ENCODE measurements at places on chromosomes 12 and 14.
A peak's percentile ranks its signal among the peaks of the same experiment; 100 is the strongest.

GRCh38 chr14:104576970-104577332, 2.6 kb upstream of the C14orf180 start:
- DNase-seq, result no peak

- DNase-seq, result no peak
Measured at GRCh38 chr14:31435276-31435675, 14.9 kb upstream of the HEATR5A start.

GRCh38 chr12:66453844-66454243, 151.6 kb downstream of the HELB start:
- DNase-seq, result no peak

DNA sequence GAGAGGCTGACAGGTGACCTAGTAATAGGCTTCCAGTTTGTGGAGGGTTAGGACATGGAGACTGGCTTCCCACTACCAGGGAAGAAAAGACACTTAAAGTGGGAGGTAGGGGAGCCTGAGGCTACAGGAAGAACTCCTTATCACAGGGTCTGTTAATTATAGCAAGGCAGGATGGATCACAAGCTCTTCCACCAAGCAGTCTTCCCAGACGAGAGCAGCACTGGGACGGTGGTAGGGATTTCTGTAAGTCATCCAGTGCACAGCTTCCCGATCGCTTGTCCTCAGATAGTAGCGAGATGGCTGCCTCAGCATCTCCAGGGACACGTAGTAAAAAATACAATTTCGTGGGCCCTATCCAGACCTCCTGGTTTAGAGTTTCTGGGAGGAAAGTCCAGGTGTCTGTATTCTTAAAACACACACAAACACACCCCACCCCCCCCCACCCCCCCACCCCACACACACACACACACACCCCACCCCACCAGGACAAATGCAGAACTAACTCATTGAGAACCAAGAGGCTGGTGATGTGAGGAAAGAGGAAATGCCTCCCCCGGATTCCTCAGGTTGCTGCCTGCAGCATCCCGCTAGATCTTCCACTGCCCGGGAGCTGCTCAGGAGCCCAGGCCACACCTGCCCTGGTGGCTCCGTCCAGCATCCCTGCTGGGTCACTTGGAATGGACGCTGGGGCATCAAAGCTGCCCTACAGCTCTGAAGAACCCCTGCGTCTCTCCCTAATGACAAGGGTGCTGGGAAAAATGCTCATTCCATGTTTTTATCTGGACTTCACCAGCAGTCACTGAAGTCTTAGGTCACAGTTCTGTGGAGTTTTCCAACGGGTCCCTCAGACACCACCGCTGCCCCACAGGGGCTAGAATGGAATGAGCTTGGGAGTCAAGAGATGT, 307.2 kb downstream of the CACNA1C start:
- DNase-seq, result no peak

DNA sequence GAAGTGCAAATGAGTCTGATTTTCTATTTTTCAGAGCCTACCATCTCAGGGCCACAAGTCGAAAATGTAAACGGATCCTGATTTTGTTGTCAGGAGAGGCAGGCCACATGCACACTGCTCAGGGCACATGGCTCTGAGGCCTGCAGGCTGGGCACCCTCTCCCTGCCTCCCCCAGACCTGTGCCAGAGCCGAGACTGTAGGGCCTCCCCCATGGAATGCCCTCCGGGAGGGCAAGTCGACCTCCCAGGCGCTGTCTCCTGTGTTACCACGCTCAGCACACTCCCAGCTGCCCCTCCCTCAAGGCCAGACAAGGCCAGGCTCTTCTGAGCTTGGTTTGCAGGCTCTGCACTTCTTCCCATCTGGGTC, 121.7 kb downstream of the CRACR2A start:
- no peak for DNase-seq

- DNase-seq, result no peak
Measured at GRCh38 chr12:49557187-49557916, 10.6 kb downstream of the MCRS1 start.

- no peak for DNase-seq
Measured at GRCh38 chr12:19695244-19696098, 256.2 kb downstream of the AEBP2 start.

- DNase-seq, result peak; percentile 43
Measured at GRCh38 chr12:54958048-54958658, 26.4 kb downstream of the TESPA1 start.

GRCh38 chr12:52358575-52359350, 8.5 kb downstream of the KRT85 start:
- peak; percentile 76 for DNase-seq

GRCh38 chr14:101704140-101704539, 57.4 kb upstream of the PPP2R5C start:
- DNase-seq, result no peak

GRCh38 chr14:87097015-87097414, 896.0 kb downstream of the GALC start:
- DNase-seq, result no peak

DNA sequence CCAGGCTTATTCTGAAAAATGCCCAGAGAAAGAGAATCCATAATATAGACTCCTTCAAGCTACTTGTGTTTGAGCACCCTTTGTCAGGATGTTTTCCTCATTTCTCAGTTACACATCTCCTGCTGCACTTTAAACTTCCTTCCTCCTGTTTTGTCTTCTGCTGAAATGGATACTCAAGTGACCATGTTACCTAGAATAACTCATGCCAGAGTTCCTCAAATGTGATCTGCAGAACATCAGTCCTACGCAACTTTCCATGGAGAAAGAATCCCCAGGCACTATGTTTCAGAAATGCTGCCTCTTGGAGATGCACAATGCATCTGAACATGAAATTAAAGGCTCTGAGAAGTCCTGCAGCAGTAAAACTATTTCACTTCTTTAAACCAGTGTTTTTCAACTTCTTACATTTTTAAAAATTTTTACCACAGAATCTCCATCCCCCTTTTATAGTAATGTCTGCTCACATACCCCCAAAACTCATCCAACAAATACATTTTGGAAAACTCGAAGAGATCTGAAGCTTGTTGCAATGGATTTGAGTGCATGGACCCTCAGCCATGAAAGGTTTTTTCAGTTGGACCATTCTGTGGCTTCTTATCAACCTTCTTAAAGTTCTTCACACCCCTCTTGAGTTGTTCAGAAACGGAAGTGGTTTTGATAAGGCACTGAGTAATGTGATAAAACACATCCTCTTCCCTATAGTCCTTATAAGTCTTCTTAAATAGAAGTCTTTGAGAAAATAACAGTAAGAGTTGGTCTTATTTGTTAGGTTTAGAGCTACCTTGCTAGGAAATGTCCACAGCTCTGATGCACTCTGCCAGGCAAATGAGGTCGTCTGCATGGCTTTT, 84.5 kb upstream of the KCNA1 start:
- no peak for DNase-seq

DNA sequence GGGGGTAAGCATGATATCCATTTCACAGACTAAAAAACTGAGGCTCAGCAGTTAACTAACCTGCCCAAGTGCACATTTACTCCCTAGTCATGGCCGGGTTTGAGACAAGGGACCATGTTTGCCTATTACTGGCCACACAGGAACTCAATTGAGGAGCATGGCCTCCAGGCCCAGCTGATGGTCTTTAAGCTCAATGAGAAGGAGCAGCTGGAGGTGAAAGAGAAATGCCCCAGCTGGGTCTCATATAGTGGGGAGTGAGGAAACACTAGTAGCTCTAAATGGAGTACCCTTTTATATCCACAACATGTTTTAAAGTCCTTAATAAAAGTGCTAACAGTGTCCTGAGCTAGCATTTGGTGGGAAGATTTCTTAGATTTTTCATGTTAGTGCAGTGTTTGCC, 1.6 kb downstream of the TDP1 start:
- DNase-seq, result no peak

DNA sequence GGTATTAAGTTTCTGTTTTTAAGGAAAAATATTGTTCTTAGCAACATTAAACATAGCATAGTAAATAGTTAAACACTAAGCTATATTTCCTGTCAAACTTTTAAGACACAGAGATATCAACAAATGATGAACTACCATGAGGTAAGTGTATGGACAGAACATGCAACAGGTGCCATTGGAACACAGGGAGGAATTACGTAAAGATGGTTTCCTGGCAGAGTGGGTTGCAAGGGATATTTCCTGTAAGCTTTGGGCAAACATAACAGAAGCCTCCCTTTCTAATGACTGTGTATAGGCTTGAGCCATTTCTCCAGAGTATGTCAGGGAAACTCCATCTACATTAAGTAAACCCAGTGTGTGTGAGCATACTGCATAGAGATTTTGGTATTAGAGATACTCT, 31.7 kb upstream of the HELB start:
- DNase-seq, result no peak

DNA sequence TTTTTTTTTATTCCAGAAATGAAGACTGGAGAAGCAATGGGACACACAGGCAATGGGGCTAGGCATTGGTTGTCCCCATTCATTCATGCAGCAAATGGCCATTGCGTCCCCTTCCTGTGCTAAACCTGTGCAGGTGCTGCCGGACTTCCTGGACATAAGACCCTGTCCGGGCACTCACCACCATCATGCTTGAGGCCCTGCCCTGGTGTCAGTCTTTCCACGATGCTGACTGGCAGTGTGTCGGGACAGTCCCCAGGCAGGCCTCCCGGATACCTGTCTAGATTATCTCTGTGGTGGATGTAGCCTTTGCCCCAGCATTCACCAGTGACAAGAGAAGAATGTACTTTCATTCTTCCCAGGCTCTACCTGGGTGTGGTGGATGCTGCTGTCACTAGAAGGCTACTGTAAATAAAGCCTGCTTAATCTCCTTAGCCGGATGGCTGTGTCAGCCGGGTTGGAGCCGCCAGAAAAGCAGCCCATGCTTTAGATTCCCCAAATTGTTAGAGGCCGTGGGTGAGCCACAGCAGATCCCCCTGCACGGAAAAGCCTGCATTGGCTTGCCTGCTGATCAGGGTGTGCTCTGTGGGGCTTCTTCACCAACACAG, 94.5 kb upstream of the PARP11 start:
- no peak for DNase-seq

GRCh38 chr14:53942970-53943750, 13.5 kb downstream of the BMP4 start:
- DNase-seq, result no peak

DNA sequence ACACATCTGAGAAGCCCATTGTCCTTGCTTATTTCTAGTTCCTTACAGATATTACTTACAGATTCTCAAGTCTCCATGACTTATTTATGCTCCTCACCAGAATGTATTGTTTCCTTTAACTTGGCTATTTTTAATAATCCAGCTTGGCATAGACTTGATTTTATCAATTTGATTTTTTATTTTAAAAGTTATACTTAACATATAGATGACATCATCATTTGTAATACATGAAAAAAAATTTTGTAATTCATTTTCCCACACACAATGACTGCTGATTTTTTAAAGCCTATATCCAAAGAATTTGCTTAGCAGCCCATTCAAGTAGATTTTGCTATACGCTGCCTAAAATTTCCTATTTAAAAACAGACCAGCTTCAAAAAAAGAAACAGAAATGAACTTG, 39.8 kb downstream of the PTPRR start:
- DNase-seq, result no peak

DNA sequence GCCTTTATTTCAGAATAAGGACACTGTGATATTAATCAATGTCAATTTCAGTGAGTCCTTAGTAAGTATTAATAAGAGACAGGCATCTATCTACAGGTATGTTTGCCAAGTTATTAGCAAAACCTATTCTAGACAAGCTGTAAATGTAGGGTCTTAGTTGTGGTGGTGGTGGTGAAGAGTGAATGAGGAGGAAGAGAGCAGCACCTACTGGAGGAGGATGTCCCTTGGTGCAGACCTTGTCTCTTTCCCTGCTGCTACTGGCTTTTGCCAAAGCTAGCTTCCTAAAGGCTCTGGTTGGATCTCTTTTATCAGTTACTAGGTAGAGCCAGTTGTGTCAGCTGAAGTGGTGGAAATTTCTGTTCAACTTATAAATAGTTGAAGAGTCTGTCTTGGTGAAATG, 304.8 kb upstream of the ATP2B1 start:
- DNase-seq, result no peak

DNA sequence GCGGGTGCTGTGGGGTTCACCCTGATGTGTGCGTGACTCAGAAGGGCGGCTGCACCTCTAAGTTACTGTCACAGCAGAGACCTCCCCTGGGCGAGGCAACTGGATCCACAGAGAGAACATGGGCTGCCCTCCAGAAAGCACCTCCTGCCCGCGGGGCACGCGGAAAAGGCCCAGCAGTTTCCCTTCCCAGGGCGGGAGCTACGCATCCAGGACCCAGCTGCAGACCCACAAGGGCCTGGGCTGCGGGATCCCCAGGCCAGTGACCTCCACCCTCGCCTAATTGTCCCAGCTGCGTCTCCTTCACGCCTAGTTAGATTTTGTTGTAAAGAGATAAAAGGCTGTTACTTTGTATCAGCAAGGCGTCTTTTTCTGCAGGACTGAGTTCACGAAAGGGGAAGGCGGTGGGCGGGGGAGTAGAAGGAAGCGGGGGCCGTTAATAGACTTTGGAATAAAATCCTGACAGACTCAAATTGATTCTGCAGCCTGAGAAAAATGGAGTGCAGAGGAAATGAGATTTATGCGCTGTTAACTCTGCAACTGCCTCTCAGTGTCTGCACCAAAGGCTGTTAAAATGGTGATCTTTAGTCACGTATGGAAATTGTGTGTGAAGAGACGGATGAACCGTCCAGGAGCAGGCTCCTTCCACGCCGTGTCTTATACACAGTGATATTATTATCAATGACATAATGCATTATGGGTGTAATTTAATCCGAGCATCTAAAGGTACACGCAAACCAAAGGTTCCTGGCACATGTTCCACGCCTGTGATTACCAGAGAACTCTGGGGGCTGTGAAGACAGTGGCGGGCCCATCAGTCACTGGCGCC, 65.9 kb upstream of the FBRSL1 start:
- DNase-seq, result no peak

- DNase-seq, result no peak
Measured at GRCh38 chr12:79191391-79191790, 326.8 kb downstream of the SYT1 start.

DNA sequence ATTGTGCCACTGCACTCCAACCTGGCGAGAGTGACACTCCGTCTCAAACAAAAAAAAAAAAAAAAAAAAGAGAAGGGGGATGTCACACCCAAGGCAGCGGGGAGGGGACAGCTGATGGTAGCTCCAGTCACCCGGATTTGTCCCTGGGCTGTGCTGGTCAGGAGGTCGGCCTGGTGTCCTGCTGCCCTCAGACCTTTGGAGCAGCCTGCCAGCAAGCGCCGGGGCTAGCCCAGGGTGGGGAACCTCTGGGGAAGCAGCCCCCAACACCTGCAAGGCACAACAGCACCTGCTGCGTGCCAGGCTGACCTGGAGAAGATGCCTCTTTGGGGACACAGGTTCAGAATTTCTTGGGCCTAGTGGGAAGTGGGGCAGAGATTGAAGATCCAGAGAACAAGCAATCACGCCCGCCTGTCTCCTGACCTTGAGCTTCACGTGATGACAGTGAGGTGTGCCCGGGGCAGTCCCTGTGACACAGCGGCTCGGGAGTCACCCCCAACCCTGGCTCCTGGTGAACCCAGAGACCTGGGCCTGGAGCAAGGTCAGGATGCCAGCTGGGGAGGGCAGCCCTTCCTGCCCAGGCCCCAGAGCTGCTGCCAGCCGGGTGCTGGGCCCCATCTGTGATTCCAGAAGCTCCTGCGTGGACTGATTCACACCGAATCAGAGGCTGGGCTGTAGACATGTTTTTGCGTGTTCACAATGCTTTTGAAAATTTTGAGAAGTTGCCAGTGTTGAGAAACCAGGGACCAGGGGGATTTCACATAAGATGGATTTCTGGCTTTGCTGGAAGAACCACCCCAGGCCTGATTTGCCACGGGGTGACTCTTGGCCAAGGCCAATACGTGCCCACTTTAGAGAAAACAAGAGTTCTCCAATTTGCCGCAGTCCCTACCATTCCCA, 66.4 kb downstream of the RFLNA start:
- DNase-seq, result no peak

Measured in GM13976 (cell line).